T-helper 1 cell (primary cell): ENCODE measurements at places on chromosomes 4 and X.

GRCh38 chr4:41359836-41360213, 103.1 kb downstream of the UCHL1 start:
- no peak for DNase-seq

- no peak for DNase-seq
Measured at GRCh38 chr4:123350191-123350544, 46.4 kb upstream of the SPRY1 start.

DNA sequence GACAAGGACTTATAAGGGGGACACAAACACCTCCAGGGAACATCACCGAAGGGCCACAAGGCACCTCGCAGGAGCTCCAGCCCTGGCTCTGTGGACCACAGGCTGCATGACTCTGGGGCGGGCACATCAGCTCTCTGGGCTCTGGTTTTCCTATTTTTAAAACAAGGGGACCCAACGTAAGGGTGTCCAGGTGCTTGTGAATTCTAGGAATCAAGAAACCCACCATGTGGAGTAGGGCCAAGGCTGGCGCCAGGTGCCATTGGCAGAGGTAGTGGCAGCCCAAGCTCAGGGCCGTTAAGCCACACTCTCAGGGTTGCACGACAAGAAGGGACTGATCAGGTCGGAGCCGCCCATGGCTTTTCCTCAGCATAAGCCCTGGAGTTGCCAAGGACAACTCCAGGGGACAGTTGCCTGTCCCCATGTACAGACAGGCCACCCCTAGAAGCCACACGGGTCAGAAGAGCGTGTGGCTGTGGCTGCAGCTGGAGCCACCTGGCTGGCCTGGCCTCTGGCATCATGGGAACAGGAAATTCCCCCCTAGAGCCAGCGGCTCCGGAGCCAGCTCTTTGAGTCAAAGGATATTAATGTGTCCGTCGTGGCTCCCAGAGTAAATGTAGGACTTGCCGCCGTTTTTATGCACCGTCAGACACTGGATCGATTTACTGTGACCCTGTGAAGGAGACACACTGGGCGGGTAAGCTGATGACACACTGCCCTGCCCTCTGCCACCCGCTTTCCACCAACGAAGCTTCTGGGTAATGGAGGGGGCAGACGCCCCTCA, 32.5 kb downstream of the WDR1 start:
- DNase-seq = no peak

DNA sequence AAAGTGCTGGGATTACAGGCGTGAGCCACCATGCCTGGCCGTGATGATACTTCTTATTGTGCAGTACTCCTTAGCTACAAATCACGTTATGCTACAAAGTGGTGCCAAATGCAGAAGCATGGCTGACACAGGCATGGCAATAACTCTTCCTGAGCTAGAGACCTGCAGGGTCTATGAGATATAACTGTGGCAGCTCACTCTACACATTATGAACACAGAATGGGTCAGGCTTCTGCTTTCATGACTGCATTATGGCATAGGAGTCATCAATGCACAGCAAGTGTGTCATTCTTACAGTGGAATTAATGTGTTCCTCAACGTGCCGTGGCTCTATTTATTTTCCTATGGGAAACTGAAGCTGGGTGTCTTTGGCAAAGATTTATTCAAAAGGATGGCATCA, 64.5 kb downstream of the UGT8 start:
- no peak for DNase-seq

GRCh38 chr4:92636038-92636806, 332.5 kb downstream of the GRID2 start:
- DNase-seq = no peak

- DNase-seq = no peak
Measured at GRCh38 chr4:48370260-48371134, 29.2 kb downstream of the SLAIN2 start.

DNA sequence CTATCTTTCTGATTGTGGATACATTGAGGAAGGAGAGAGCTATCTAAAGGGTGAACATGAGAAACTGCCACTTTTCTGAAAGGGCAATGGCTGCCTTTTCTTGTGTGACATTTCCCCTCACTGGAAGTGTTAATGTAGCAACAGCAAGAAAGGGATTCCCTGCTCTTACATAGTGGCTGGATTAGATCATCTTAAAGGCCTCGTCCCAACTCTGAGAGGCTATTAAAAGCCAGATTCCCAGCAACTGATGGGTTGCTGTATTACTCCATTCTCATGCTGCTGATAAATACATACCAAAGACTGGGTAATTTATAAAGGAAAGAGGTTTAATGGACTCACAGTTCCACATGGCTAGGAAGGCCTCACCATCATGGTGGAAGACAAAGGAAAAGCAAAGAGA, 33.7 kb upstream of the ADH7 start:
- DNase-seq = no peak

- DNase-seq = no peak
Measured at GRCh38 chr4:114263233-114263632, 283.8 kb upstream of the ARSJ start.

- no peak for DNase-seq
Measured at GRCh38 chrX:153556767-153557166, 39.3 kb downstream of the ATP2B3 start.

DNA sequence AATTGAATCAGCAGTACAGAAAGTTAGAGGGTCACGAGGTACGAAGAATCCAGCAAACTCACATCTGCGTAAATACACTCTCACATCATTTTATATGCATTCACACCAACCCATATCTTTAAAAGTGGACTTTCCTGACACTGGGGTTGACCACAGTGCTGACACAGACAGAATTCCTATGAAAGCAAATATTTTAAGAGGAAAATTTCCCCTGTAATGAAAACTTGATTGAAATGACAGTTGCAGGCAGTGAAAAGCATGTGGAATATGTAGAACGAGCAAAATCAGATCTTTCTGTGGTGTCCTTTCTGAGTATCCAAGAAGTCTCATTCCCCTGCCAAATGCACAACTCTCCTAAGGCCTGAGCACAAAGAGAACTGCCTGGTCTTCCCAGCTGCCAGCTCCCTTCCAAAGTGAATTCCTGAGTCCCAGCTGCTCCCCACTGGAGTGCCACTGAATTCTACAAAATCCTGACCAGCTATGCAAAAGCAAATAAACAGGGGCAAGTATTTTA, 50.5 kb upstream of the FAM9C start:
- DNase-seq = no peak

GRCh38 chr4:108355186-108355901, 186.6 kb upstream of the LEF1 start:
- DNase-seq = no peak

DNA sequence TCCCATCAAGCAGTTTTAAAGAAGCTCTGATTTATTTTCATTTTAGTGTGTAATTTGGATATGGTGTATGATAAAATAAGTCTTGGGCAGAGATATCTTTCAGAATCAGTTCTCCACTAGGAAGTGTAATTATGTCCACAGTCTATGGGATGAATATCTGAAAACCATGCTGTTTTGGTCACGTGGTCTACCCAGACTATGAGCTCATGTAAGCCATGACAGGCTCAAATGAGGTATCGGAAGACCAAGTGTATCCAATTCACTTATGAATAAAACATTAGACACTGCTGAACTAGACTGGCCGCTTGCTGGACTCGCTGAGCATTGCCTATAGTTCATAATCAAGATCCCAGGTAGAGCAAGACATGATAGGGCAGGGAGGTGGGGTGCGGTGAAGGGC, 50.5 kb downstream of the SOD3 start:
- DNase-seq = no peak

DNA sequence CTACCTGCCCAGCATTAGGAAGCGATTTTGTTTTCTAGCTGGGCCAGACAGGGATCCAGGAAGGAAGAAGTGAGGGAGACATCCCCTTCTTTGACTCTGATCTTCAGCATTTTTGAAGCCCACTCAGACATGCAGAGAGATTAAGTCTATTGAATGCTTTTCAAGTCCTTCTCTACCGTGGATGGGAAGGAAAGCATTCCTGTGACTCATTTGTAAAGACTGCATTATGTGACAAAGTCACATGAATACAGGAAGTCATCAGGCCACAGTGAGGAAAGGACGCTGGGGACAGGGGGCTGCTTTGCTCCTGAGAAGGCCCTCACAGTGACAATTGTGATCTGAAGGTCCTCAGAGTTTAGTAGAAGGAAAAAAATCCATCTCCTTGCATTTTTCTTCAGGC, 67.4 kb upstream of the GBA3 start:
- DNase-seq = no peak

DNA sequence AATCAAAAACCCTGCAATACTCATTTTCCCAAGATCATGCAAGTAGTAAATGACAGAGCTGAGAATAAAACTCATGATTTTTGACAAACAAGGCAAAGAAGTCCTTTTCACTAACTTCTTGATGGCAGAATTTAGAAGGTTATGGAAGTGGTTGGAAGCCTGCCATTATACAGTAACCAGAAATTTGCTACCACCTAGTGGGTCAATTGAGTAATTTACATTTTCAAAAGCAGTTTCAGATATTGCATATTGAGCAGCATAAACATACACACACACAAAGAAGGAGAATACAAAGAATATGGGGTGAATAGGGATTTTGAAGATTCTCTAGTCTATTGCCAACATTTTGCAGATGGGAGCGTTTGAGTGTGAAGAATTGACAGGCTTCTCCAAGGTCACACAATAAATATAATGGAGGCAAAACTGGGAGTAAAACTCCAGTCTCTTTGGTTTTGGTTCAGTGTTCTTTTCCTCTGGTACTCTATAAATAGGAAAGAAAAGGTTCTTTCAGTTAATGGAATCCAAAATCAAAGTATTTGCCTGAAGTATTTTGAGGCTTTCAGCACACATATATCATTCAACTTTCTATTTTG, 70.2 kb downstream of the GC start:
- no peak for DNase-seq

DNA sequence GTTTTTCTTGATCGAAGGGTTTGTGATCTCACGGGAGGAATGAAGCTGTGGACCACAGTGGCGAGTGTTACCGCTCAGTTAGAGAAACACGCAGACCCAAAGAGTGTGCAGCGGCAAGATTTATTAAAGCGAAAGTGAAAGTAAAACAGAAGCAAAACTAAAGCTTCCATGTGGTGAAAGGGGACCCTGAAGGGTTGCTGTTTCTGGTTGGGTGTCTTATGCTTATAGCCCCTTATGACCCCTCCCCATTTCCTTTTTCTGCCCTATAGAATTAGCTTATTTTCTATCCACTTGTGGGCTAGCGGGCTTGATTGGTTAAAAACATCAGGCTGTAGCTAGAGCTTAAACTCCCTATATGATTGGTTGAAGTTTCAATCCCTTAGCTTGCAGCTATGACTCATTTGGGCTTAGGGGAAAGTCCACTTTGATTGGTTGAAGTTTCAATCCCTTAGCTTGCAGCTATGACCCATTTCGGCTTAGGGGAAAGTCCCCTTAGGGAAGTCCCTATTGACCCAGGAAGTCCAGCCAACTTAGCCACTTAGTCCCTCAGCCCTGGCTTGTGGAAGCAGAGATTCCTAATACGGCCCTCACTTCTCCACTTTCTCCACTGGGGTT, 171.2 kb upstream of the NWD2 start:
- DNase-seq = no peak

DNA sequence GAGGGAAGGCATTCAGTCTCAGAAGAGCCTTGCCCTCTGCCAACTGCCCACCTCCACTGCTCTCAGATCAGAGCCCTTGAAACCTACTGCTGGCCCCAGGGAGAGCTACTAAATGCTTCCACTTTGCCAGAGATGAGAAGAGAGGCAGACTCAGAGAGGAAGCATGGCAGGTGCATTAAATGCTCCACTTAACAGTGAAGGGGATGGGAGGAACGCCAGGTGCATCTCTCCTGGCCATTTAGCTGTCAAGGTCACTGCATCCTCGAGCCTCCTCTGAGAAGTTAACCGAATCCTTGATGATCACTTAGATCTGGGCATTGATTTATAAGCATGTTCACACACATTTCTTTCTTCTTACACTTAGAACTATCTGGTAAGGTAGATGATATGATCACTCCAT, 15.0 kb downstream of the TRPC5 start:
- no peak for DNase-seq

- DNase-seq = no peak
Measured at GRCh38 chr4:156824451-156825060, 147.0 kb downstream of the PDGFC start.

DNA sequence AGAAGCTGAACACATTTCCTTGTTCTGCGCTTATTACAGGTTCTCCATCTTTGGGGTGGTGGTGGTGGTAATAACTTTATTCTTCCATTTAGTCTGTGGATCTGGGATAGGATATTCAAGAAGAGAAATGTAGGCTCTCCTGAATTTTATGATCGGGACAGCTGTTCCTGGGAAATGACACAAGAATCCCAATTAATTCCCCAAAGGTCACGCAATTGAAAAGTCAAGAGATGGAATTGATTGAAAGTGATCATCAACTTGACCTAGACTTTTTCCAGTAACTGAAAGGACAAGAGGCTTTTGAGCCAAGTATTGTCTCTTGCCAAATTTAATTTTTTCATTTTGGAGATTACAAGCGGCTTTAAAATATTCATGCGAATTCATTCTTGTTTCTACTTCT, 98.7 kb upstream of the CBLL2 start:
- no peak for DNase-seq

DNA sequence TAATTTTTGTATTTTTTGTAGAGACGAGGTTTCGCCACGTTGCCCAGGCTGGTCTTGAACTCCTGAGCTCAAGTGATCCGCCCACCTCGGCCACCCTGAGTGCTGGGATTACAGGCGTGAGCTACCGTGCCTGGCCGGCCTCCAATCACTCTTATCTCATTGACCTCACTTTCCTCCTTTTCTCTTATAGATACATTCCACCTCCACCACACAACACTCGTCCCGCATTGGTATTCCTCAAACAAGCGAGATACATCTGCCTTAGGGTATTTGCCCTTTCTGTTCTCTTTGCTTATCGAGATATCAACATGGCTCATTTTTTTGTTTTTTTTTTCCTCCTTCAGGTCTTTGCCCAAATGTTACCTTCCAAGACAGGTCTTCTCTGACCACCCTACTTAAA, 1.8 kb upstream of the PRPS1 start:
- no peak for DNase-seq

- peak; percentile 9 for DNase-seq
Measured at GRCh38 chrX:46912098-46912602, at the start of gene JADE3. JADE3 (plus strand) TSS chrX:46912421; CDS start chrX:46984895, 72,474 bp downstream.

DNA sequence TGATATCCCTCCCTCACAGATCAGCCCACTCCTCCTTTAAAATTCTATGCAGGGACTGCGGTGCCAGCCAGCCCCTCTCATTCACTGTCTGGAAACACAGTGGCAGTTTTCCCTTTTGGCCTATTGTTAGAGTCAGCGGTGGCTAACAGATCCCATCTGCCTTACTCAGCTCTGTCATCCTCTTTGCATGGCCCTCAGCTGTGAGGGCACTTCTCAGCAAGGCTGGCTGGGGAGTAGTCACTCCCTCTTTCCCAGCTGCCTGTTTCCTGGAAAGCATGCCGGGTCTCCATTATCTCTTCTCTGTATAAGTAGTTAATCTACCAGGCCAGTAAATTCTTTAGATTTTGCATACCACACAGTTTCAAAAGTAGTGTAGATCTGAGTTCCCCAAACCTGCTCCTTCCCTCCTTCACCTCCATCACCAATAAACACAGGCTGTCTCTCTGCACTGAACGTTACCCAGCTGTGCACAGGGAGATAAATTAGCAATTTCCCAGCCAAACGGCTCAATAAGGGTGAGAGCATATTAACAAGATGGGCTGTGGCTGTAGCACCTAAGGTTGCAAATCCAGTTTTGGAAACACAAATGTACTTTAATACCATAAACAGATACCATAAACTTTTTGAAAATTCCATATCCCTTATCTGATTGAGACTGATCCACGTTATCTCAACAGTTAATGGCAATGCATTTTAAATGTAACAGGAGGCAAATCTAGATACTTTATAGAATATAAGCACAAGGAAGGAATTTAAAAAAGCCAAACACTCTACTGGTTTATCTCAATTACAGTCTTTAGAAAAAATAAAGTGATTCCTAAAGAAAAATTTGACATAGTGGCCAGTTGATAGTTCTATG, 229.3 kb downstream of the ANKRD50 start:
- no peak for DNase-seq
